ENCODE measurements at places on chromosomes 12 and 14. TPM values are rescaled to one million over a fixed set of nuclear protein-coding genes. Genes with fewer than 3 reads are reported as not detected.

- no peak for DNase-seq
Measured at GRCh38 chr12:132131952-132132351, 12.2 kb downstream of the DDX51 start.

DNA sequence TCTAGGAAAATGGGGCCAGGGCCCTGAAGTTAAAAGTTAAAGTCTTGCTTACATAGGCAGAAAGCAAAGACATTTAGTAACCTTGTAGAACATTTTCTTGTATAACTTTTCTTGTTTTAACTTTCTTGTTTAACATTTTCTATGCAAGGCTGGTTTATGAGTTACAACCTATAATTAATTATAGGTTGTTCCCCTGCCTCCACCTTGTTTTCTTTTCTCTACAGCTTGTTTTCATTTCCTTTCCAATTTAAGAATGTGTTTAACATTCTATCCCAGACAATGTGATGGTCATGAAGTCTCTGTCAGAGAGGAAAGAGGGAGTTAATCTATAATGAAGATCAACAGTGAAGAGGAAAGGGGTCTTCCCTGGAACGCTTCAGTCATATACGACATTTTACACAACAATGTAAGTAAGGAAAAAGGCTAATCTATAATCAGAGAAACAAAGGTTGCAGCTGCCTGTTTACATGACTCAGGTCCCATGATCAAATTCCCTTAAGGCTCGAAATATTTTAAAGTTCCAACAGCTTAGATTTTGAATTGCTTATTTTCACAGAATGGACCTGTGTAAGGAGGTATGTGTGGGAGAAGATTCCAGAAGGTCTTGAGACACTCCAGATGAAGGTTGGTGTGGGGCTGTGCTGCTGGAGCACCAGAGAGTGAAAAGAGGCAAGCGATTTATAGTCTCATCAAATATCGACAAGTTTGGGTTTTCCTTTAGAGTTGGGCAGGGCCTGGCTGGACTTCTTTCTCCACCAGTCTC, 34.2 kb upstream of the TCL1B start:
- no peak for DNase-seq

DNA sequence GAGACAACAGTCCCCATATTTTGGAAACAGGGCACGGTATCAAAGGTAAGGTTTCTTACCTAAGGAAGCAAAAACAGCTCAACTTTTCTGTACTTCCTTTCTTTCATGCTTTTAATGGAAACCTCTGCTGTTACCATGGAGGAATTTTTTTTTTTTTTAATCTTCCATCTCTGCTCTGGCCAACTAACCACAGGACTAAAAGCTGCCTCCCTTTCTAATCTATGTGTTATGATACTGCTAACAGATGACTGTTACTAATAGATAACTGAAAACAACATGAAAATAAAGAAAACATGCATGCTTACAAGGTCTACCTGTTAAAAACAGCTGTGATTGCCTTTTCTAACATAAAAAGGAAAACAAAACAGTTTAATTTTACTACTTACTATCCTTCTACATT, 168.4 kb downstream of the SOX5 start:
- no peak for DNase-seq

- DNase-seq: no peak
Measured at GRCh38 chr12:84986586-84986985, 49.5 kb downstream of the TSPAN19 start.

- DNase-seq: peak; percentile 7
Measured at GRCh38 chr14:38808734-38809455, 294.1 kb downstream of the SEC23A start.

DNA sequence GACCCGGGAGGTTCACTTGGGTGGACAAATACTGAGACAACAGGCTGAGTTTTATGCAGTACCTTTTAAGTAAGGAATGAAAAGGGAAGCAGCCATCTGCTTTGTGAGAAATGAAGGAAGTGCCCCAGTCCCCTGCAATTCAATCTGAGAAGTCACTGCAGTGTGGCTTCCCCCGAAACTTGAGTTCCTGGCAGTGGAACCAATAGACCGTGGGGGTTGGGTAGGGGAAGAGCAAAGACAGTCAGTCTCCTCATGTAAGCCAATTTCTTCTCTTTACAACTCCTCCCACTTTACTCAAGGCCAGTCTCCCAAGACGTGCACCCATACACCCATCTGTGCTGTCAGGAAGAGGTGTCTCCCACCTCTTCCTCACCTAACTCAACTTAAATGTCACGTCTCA, 206.5 kb downstream of the BCAT1 start:
- no peak for DNase-seq

- DNase-seq: peak; percentile 1
Measured at GRCh38 chr14:20184181-20184580, 6.5 kb upstream of the OR11G2 start.

GRCh38 chr12:66768293-66768692, 89.4 kb upstream of the GRIP1 start:
- DNase-seq: no peak

Gene MYH6
- total RNA-seq: not detected

DNA sequence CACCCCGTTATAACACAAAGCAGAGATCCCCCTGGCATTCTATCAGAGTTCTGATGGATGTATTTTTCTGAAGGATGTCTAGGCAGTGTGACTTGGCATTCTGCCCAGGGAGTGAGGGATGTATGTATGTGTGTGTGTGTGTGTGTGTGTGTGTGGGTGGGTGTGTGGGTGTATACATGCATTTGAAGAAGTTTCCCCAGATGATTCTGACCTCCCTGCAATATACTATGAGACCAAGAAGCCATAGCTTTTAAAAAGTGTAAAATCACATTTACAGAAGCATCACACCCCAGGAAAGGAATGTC, 59.7 kb upstream of the NAP1L1 start:
- no peak for DNase-seq

- no peak for DNase-seq
Measured at GRCh38 chr12:2008677-2009076, 4.4 kb upstream of the DCP1B start.

Gene CCDC177
- total RNA-seq: not detected

DNA sequence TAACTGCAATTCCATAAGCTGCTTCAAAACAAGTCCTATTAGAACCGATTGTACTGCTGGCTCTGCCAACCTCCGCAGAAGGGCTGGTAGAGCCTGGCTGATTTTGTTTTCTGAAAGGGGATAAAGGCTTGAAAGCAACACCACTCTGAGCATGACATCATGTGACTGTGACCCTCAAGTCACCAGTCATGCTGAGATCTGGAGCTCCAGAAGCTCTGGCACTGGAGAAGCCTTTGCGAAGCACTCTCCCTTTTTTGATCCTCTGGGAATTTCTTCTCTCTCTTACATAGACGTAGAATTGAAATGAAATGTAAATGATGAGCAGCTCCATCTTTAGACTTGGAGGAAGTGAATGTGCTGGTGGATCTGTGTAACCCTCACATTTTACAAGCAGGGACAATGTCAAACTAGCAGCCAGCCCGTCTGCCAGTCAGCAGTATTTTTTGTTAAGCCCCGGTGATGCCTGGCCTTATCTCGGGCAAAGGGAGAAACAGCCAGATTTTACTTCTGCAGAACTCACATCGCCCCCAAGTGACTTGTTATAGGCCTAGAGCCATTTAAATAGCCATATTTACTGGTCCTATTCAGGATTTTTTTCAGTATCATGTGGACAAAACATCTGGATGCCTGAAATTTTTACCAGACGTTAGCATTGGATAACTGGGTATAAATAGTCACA, 112.1 kb upstream of the NPAS3 start:
- DNase-seq: peak; percentile 27

DNA sequence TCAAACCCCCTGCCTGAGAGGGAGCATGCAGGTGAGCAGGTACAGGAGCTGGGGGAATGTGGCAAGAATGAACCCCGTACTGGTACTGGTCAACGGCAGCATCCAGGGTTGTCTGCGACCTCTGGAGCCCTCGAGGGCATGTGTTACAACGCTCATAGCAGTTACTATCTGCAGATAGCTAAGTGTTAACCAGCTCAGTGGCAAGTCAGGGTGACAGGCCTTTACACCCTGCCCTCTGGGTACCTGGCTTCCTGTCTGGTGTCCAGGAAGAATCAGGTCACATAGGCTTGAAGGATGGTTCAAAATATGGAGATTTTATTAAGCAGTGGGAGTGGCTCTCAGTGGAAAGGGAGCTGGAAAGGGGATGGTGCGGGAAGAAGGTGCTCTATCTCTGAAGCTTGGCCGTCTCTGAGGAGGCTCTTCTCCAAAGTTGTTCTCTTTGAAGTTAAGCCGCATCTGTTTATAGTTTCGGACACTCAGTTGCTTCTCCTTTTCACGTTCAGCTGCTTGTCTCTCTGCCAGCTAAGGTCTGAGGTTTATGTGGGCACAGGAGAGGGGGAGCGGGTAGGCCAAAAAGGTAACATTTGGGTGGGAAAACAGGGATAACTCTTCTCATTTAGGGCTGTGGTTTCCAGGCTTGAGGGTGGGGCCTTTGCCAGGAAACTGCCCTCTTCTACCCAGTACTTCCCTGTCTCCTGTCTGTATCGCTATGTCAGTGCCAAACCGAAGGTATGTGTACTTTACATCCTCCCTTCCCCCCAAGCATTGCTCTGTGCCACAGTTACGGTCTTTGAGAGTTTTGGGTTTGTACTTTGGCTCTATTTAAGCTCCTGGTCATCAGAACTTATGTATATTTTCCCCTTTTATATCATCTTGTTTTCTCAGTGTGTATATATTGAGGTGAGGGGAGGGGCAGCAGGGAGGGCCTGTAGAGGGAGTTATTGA, 305.8 kb downstream of the RGS6 start:
- no peak for DNase-seq

DNA sequence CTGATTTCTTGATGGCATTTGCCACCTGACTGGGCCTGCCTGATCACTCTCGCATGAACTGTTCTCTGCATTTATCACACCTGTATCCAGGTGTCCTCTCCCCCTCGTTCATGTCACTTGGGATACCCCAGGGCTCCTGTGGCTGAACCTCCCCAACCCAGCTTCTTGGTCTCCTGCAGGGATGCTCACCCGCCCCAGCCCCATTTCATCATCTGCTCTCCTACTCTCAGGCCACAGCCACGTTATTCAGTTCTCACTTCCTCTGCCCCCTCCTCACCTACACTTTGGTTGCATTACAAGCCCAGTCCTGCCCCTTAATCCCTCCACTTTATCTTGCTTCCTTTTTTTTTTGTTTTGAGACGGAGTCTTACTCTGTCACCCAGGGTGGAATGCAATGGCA, 35.5 kb downstream of the TMBIM6 start:
- no peak for DNase-seq

GRCh38 chr14:59753512-59753911, 117.1 kb downstream of the RTN1 start:
- no peak for DNase-seq

- no peak for DNase-seq
Measured at GRCh38 chr12:70165450-70165849, 77.8 kb upstream of the CNOT2 start.

Gene KLRK1
- not detected for total RNA-seq

Gene RIMKLB
- 4.0 TPM for total RNA-seq

- peak; percentile 94 for DNase-seq
Measured at GRCh38 chr12:92143686-92144630, 1.7 kb downstream of the BTG1 start.

GRCh38 chr12:34209259-34209835, 187.1 kb downstream of the ALG10 start:
- no peak for DNase-seq

Gene ALG10
- total RNA-seq: 8.5 TPM

- DNase-seq: no peak
Measured at GRCh38 chr12:121323908-121324307, 27.4 kb upstream of the CAMKK2 start.

- DNase-seq: no peak
Measured at GRCh38 chr12:28192125-28192524, 1.9 kb downstream of the CCDC91 start.

DNA sequence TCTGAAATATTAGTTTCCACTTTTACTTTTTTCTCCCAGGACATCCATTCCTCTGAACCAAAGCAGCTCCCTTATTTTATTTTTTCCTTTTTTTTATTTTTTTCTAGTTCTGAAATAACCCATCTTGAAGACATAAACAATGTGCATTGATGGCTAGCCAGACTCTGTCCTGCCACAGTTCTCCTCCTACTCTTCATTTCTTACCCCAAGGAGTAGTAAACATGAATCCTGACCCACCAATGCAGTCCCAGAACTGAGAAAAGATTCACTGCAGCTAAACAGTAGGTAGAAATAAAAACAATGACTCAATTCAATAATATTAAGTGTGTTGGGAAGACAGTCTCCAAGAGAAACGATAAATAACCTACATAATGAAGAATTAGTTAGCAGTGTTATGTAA, 65.7 kb upstream of the NOVA1 start:
- DNase-seq: no peak

DNA sequence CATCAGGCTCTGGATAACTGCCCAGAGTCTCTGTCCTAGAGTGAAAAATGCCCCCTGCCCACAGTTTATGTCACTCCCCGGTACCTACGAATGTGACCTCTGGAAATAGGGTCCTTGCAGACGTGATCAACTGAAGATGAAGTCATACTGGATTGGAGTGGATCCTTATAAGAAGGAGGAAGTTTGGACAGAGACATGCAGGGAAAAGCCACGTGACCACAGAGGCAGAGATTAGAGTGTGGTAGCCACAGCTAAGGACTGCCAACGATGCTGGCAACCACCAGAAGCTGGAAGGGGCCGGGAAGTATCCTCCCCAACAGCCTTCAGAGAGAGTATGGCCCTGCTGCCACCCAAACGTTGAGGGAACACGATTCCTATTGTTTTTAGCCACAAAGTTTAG, 101.2 kb upstream of the NCOR2 start:
- DNase-seq: no peak

All from M059J (cell line).